ENCODE measurements at places on chromosomes 2 and 18.

DNA sequence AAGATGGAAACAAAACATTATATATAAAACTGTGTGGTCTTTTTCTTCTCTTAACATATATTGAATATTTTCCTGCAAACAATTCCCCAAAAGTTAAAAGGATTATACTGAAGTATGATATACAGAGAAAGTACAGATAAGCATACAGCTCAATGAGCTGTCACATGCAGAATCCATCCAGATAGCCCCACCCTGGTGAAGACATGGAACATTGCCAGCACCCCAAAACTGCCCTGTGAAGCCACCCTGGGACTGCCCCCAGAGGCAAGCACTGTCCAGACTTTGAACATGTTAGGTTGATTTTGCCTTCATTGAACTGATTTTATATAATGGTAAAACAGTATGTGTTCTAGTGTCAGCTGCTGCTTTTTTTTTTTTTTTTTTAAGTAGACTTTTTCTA, 112.3 kb upstream of the IL1R2 start:
- no peak for DNase-seq

- DNase-seq: no peak
These were observed 45.6 kb downstream of the CEP192 start for GRCh38 chr18:13036622-13037320.

DNA sequence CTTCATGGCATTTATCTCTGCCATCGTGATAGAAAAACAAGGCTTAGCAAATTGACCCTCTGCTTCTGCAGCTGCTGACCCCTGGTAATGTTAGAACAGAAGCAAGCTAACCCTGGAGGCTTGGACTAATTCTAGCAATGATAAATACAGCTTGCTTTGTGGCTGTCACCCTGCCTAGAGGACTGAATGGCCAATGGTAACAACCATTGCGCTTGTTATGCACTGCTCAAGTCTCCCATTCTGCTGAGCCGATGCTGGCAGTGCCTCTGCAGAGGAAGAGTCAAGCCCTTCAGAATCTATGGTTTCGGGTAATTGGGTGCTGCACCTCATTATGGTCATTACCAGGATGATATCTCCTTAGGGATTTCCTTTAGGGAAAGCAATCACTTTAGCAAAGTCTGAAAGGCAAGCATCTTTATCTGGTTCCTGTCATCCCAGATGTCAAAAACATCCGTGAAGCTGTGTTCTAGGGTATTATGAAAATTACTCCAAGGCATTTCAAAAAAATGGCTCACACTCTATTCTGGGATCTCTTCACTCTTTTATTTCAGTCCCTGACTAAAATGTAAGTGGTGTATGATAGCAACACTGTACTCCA, 186.8 kb upstream of the DLGAP1 start:
- DNase-seq: no peak

GRCh38 chr2:148557844-148558436, 86.6 kb upstream of the EPC2 start:
- DNase-seq: no peak

GRCh38 chr18:55280503-55280902, 307.5 kb downstream of the TCF4 start:
- DNase-seq: no peak

GRCh38 chr2:235690082-235690808, 196.4 kb downstream of the AGAP1 start:
- no peak for DNase-seq

DNA sequence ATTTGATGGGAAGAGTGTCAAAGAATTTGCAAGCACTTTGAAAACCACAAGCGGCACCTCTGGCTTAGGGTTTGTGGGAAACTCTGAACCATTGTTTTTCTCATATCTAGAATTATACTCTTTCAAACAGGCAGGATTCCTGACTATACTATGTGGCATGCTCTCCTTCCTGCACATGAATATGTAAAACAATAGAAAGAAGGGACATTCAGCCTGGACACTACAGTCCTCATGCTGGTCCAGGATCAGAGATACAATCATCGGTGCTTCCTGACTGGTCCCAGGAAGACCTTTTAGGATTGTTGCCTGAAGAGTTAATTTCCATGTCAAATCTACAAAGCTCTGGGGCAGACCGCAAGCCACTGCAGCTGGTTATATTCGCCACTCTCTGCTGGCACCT, 55.7 kb upstream of the RASGRP3 start:
- no peak for DNase-seq

DNA sequence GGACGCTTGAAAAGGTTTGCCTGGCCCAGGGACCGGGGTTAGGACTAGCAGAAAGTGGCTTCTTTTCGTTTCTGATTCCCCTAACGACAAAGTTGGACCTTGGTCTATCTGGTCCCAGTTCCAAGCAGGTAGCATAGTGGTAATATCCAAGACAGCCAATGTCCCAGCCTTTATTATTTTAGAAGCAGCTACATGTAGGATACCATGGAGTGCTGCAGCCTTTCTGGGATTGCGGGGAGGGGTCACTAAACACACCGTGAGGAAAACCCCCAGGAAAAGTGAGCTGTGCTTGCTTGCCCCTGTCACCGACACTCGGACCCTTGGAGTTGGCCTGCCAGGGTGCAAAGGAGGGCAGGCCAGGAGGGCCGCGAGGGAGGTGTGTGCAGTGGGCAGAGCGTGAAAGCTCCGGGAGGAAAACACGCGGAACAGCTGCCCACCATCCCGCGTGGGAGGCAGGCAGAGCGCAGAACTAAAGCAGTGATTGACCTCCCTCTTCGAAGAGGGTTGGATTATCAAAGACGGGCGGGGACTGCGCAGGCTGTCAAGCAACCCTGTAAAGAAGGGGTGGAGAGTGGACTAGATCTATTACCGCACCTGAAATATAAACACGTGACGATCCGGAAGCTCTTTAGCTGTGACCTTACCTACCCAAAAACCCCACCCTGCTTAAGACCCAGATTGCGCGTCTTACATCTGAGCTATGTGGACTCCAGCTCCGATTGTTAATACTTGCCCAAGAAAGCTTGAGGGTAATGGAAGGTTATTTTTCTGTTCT, 624 bp upstream of the MAP4K3 start:
- DNase-seq: peak; percentile 49

GRCh38 chr18:59455728-59456276, 96.7 kb upstream of the LMAN1 start:
- no peak for DNase-seq

DNA sequence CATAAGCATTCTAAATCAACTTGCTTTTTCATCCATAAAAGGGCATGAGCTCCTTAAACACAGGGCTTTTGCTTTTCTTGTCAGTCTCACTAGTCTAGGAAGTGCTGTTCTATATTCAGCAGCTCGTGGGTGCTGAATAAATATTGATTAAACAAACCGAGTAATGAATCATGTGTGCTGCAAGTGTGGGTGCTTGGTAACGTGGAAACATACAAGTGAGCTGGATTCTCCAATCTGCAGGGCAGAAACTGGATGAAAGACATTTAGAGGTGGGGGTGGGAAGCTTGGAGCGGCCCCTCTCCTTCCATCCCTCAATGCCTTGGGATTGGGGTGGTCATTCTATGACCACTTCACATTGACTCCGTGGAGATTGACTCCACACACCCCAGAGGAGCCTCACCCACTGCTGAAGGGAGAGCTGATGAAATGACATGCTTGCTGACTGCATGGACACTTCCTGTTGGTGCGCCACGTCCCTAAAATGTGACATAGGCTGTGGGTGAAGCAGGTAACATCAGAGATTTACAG, 114.6 kb downstream of the DOCK10 start:
- no peak for DNase-seq

GRCh38 chr2:20530520-20530919, 83.6 kb downstream of the RHOB start:
- no peak for DNase-seq

- DNase-seq: no peak
These were observed 64.8 kb upstream of the SLC1A4 start for GRCh38 chr2:64924170-64924934.

GRCh38 chr2:70767699-70768589, at the start of gene ADD2:
Gene ADD2 (minus strand): TSS chr2:70768200. CDS start chr2:70706408, 61,792 bp downstream.
- DNase-seq: peak; percentile 23

GRCh38 chr2:157333304-157334047, 7.9 kb upstream of the ERMN start:
- DNase-seq: no peak

DNA sequence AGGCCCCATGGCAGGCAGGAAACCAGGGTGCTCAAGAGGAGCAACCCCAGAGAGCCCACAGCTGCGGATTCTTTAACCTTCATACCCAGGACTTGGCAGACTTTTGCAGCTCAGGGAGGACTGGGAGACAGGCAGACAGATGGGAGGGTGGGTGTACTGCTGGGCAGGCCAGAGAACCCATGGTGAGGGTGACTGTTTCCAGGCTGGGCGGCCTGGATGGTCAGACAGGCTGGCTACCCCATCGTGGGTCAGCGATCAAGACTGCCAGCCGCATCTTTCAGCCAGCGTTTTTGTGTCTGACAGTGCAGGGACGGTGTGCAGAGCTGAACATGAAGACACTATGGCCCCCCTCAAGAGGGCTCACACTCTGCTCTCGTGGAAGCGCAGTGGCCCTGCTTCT, 82.2 kb downstream of the MARCO start:
- no peak for DNase-seq

DNA sequence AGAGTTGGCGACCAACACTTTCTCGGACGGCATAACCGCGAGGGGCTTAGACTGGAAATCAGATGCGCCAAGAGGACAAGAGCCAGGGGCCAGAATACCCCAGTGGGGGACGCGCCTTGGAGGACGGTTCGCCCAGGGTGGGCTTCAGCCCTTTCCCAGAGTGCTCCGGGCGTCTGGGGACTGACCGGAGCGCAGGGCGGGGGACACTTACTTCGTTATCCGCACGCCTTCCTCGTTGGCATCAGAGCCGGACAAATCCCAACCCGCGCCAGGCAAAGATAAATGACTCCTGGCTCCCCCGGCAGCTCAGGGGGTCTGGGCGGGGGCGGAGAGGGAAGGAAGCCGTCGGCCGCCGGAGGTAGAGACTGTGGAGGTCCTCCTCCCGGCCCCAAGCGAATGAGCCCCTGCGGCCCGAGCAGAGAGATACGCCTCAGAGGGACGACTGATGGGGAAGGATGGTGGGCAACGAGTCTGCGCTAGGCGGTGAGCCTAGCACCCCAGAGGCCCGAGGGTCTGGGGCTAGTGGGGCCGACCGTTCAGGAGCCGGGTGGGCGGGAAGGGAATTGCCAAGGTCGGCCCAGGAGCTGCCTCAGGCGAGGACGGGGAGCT, 4.7 kb upstream of the SATB2 start:
- DNase-seq: no peak

- DNase-seq: peak; percentile 52
These were observed 45.5 kb upstream of the SCN7A start for GRCh38 chr2:166539340-166540162.

- DNase-seq: no peak
These were observed 109.0 kb upstream of the KCNJ3 start for GRCh38 chr2:154589514-154589913.

DNA sequence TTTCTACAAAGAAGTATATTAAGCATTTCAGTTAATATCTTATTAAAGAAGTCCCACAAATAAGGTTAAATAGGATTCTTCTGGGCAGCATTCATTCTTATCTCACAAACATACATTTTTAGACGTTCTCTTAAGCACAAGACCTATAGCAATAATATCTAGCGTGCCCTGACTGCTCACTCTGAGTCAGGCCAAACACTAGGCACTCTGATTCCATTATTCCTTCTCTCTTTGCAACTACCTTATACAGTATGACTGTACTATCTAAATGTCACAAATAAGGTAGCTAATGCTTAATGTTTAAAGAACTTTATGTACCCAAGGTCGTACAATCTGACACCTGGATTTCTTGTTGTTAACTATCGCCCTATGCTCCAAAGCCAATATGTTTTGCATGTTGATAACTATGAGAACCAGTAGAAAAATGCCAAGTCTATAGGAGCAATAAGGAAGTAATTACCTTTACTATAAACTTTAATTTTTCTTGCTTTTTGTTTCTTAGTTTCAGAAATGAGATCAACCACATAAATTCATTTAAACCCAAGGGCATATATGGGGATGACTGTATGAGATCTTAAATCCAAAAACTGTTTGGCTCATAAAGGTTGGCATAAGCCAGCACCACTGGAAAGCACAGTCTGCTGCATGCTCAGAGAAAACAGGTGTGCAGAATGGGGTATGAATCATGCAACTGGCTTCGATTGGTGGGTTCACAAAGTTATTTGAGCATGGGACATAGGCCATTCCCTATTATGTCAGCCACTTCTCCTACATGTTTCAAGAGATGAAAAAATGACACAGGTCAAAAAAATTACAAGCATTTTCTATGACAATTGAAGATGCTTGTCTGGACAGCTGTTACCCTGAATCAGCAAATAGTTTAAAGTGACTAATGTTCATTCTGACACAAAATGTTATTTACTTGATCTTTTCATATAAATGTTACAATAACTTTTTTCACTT, 352.0 kb downstream of the IRS1 start:
- DNase-seq: peak; percentile 79

- no peak for DNase-seq
These were observed 302.3 kb upstream of the VWC2L start for GRCh38 chr2:214108598-214108997.

GRCh38 chr2:232008907-232009638, 47.6 kb downstream of the DIS3L2 start:
- DNase-seq: no peak

DNA sequence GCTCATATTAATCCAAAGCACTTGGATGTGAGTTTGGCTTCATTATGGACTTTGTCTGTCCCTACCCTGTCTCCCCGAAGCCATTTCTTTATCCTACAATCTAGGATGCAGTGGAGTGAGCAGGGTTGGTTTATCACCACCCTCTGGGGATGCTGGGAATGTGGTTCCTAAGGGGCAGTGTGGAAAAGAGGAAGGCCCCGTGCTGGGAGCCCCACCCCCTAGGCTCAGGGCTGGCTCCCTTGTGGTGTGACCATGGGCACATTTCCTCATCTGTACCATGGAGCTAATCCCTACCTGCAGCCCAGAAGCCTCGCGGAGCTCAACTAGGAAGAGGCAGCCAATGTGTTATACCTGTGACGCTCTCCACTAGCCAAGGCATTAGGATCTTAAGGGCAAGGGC, 92.5 kb downstream of the TGOLN2 start:
- no peak for DNase-seq

DNA sequence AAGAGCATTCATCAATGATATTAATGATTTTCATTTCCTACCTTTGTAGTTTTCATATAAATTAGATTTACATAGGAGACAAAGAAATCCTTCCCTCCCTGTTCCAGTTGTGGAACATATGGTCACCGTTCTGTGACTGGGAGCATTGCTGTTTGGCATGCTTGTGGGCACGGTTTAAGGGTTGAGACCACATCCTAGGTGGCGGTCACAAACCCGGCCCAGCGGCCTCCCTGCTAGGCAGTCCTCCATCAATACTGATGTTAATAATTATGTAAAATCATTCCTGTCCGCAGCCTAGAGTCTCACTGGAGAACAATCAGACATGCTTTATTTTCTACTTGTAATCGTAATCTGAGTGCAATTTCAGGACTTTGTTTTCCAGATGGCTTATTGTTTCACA, 117.9 kb downstream of the AGAP1 start:
- no peak for DNase-seq

GRCh38 chr18:74775239-74775638, 177.6 kb downstream of the ZNF407 start:
- DNase-seq: no peak

- DNase-seq: no peak
These were observed 1.6 kb upstream of the SFTPB start for GRCh38 chr2:85669549-85669948.

- DNase-seq: no peak
These were observed 97.4 kb downstream of the DDX1 start for GRCh38 chr2:15688924-15689568.

All from urothelium cell line (cell line).